ENCODE measurements at places on chromosomes 1 and 21.

GRCh38 chr1:6822530-6823359, 37.5 kb downstream of the CAMTA1 start:
- DNase-seq: peak; percentile 72

DNA sequence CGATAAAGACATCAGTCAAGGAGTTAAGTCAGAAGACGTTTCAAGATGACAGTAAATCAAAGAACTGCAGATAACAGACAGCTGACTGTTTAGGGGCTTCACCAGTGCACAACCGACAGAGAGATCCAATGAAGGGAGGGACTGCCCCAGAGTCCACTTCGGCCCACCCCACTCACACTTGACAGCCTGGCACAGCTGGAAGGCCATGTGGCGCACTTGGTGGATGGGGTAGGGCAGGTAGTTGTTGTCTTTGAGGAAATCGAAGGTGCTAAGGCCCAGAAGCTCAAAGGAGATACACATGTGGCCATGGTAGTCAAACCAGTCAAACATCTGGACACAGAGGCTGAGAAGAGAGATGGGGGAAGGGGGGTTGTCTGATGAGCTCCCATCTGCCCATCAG, 4.4 kb upstream of the SCAMP3 start:
- DNase-seq: no peak

- no peak for DNase-seq
Observed at GRCh38 chr21:35819134-35819533, 241.2 kb downstream of the SETD4 start.

DNA sequence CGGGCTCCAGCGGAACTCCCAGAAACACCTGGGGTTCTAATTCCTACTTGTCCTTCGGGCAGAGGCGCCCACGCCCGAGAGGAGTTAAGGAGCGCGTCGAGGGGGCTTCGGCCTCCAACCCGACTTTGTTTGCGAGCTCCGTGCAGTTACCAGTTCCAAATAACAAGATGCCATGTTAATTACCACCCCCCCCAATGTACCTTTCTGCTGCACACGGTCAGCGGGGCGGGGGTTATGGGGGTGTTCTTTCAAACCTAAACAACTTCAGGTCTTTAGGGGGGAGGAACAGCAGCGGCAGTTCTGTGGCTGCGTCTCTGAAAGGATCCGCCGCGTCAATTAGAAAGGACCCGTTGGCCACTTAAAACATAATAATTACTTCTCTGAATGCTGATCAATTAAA, 114.8 kb downstream of the PRDM16 start:
- no peak for DNase-seq

GRCh38 chr1:108704496-108704895, 8.2 kb upstream of the FNDC7 start:
- no peak for DNase-seq

- no peak for DNase-seq
Observed at GRCh38 chr1:113046569-113046968, 26.4 kb upstream of the LRIG2 start.

GRCh38 chr1:84847253-84848250, 45.5 kb downstream of the LPAR3 start:
- peak; percentile 92 for DNase-seq

DNA sequence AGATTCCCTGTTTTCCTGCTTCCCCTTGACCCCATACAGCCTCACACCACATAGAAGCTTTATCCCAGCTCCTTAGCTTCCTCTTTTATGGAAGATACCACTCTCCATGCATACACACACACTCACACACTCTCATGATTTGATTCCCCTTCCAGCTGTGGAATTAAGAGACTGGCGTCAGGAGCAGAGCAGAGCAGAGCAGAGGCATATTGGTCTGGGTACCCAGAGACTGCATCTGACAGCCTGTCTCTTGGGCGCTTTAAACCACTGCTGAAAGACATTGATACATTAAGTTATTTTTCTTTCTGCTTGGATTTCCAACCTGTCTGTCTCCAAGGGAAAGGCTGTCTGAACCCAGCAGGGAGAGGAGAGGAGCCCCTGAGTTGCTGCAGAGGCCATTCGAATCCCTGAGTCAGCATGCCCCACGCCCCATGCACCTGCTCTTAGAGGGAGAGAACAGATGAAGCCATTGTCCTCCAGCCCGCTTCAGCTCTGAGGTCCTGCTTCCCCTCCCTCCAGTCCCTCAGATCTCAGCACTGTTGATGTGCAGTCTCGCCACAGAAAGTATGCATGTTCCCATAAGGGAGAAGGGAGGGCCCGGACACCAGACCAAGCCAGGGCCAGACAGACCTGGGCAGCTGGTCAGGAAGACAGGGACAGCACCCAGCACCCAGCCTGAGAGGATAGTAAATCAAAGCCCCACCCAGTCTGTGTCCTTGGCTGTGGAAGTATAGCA, 66.7 kb upstream of the GJB5 start:
- no peak for DNase-seq

DNA sequence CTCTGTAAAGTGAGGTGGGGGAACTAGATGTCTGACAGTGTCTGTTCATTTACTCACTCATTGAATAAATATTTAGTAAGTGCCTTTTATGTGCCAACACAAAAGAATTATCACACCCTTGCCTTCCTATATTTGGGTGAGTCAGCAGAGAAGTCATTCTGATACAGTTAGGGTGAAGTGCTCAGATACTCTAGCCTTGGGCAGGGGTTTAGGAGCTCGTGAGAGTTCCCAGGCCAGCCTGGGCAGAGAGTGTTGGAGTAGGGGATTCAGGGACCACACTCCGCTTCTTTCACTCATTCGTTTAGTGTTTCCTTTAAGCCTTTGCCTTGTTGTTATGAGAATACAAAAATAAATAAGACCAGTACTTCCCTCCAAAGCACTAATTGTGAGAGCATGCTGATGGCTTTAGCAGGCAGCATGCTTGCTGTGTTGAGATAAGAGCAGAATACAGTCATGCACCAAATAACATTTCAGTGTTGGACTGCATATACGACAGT, 83.9 kb downstream of the DYRK1A start:
- no peak for DNase-seq

DNA sequence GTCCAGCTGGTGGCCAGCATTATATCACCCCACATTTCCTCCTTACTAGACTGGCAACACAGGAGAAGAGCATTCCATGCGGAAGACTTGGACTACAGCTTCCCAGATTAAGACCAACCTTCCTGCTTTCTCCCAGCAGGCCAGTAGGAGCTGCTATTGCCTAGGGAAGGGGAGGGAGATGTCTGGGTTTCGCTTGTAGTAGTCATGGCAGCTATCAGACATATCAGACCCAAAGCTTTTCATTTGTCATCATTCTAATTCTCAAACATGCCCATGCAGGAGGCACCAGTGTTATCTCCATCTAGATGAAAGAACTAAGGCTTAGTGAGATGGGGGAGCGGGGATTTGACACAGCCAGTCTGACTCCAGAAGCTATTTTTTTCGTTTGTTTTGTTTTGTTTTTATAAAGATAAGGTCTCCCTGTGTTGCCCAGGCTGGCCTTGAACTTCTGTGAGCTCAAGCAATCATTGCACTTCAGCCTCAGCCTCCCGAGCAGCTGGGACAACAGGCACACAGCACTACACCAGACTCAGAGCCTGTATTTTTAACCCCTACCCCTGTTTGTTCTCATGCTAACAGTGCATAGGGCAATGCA, 4.5 kb downstream of the PLA2G2A start:
- peak; percentile 55 for DNase-seq

All from left lobe of liver (tissue), 2 donors.